ENCODE measurements at places on chromosomes 2 and 18.
A peak's percentile ranks its signal among the peaks of the same experiment; 100 is the strongest.

DNA sequence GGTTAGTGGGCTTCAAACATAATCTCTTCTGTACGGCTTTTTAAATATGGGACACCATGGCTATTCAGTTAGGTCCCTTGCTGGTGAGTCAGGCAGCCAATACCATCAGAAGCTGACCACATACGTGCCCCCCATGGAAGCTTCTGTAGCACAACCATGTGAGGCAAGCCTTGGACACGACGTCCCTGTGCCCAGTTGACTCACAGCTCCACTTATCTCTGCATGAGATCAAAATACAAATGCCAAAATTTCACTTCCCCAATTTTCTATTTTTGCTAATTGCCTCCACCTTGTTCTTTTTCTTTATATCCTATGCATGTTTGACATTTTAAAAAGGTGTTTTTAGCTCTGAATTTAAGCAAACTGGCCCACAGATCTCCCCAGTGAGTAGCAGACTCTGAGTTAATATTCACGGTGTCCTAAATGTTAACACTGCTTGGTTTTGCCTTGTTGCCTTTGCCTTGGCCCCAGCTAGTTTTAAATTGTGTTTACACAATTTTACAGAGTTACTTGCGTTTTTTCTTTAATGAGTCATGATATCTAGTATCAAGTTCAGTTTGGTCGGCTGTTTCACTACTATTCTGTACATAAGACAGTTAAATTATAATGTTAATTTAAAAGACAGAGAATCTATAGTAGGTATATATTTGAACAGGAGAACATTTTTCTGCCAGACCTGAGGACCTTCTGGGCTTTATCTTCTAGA lies 77.5 kb downstream of the CDCA7 start:
- peak; percentile 75 for DNase-seq

DNA sequence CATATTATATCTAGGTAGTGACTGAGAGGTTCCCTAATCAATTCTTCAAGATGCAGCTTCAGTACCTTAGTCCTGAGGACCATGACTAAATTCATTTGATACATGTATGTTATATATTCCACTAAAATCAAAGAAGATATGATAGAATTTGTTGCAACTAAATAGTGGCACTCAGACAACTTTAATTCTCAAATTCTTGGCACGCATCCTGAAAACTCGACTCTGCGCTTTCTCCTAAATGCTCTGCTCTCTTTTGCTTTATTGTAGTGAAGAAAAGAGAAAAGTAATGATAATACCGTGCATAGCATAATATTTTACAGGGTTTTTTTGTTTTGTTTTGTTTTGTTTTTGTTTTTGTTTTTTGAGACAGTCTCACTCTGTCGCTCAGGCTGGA lies 475.3 kb downstream of the ARHGAP15 start:
- no peak for DNase-seq

DNA sequence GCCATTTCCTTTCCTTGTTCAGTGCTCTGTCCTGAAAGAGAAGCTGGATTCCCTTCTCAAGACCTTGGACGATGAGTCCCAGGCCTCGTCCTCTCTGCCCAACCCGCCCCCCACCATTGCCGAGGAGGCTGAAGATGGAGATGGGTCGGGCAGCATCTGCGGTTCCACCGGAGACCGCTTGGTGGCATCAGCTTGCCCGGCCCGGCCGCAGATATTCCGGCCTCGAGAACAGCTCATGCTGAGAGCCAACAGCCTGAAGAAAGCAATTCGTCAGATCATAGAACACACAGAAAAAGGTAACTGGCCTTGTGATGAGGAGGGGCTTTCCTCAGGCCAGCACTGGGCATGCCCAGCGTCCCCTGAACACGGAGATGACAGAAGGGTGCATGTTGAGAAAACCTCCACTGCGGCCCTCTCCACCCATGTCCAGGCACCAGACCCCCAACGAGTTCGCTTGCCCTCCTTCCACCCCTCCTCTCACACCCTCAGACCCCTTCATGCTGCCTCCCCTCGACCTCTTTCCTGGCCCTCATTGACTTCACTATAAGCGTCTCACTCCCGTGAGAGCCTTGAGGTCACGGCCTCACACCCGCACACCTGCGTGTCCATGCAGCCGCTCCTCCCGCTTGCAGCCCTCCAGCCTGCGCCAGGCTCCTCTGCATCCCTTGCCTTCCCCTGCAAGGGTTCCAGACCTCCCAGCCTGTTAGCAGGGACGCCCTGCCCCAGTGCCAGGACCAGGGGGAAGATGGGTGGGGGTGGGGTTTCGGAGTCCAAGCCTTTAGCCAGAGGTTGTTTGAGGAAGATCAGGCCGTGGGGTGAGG lies 95.0 kb downstream of the DGKD start:
- no peak for DNase-seq

DNA sequence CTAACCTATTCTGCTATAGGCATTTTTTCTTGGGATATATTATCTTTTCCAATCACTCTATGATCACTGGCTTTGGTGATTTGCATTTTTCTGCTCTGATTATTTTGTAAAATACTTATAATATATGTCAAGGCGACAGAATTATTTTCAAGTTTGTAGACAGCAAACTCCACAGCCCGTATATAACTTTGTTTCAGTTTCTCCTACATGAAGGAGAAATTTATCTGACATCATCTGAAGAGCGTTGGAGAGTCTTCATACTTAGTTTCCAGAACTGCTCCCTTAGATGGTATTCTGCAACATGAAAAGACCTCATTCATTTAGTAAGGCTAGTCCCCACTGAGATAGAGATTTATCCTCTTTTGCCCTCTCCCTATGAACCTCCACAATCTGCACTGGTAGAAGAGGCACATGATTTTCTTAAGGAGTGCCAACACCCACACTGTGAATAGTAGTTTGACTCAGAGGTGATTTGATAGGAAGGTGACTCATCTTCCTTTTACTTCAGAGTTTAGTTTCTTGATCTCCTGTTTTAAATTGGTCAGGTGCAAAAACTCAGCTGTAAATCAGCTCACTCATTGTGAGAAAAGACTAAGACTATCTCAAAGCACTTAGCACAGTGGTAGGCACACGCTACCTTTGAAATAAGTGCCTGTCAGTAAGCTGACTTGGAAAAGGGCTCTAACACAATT lies 1848.6 kb upstream of the CELF4 start:
- peak; percentile 43 for DNase-seq

- DNase-seq = no peak
These were observed 129.2 kb downstream of the MTX2 start for GRCh38 chr2:176398243-176399073.

DNA sequence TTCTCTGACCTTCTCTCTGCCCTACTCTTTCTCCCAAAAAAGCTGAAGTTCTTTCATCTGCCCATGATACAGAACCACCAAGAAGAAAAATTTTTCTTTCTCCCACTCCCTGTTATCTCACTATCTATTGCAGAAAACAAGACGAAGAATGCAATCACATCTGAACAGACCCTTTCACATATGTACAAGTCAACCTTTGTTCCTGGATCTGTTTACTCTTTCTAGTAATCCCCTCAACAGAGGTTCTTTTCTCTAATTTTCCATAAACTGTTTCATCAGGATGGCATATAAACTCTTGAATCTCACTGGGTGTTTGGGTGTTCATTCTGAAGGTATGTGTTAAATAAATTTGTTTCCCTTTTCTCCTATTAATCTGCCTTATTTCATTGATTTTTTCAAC lies 1262.7 kb upstream of the NRXN1 start:
- no peak for DNase-seq

DNA sequence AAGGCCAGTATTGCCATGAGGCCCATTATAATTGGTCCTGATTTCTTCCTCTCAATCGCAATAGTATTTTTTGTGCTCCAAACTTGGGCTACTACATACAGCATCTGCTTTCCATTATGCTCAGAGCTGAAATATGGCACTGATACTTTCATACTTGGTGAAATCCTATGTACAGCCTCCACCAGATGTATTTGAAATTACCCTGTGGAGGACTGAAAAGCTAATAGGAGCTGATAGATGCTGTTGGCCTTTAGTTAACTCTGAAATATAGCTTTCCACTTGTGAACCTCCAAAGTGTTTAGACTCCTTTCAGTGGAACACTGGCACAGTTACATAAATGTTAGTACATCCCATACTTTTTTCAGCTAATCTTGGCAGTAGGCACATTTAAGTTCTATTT lies 205.7 kb downstream of the NEDD4L start:
- DNase-seq = no peak

Data from common myeloid progenitor, CD34-positive (primary cell).